Activated effector memory CD4-positive, alpha-beta T cell treated with Interleukin-2 at 50 U/mL for 16 hours (primary cell): ENCODE measurements at places on chromosomes 5 and 9.

GRCh38 chr5:151925340-151925739 lies 689 bp upstream of the GLRA1 start:
- DNase-seq: no peak

DNA sequence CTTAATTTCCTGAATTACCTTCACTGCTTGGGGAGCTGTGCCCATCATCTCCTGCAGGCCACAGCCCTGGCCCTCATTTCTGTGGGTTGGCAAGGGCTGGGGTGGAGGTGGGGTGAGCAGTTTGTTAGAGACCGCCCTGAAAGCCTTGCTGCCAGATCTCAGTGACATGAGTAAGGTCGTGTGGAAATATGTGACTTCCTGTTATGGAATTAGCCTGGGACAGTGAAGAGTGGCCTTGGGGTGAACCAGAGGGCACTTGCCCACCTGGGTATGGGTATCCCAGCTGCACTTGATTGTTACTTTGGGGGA lies 2.5 kb upstream of the HNRNPAB start:
- DNase-seq: no peak

GRCh38 chr9:128056086-128056485 lies 11.0 kb downstream of the NAIF1 start:
- no peak for DNase-seq

GRCh38 chr9:137313956-137314560 lies 12.0 kb upstream of the NRARP start:
- DNase-seq: no peak
